ENCODE measurements at places on chromosomes 5 and 9.
A peak's percentile ranks its signal among the peaks of the same experiment; 100 is the strongest.

DNA sequence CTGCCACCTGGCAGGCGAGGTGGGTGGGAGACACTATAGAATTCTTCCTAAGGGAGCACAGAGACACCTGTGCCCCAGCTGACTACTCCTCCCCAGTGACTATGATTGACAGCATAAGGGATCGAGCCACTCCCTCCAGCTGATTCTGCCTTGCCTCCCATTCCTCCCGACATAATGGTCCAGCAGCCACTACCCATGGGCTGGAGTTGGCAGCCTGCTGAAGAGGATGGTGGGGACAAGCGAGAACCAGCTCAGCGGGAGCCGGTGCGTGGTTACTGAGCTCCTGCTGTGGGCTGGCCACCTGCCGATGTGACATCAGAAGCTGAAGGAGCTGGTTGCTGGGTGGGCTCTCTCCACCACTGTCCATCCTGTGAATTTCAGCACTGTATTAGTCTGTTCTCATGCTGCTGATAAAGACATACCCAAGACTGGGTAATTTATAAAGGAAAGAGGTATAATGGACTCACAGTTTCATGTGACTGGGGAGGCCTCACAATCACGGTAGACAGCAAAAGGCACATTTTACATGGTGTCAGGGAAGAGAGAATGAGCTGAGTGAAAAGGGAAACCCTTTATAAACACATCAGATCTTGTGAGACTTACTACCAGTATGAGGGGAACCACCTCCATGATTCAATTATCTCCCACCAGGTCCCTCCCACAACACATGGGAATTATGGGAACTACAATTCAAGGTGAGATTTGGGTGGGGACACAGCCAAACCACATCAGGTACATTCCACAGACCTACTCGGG, 12.1 kb upstream of the NCS1 start:
- no peak for DNase-seq

- no peak for DNase-seq
These were observed 324.3 kb upstream of the SEMA6A start for GRCh38 chr5:116898917-116899316.

GRCh38 chr5:5497152-5497788, 74.8 kb downstream of the ICE1 start:
- peak; percentile 48 for DNase-seq

DNA sequence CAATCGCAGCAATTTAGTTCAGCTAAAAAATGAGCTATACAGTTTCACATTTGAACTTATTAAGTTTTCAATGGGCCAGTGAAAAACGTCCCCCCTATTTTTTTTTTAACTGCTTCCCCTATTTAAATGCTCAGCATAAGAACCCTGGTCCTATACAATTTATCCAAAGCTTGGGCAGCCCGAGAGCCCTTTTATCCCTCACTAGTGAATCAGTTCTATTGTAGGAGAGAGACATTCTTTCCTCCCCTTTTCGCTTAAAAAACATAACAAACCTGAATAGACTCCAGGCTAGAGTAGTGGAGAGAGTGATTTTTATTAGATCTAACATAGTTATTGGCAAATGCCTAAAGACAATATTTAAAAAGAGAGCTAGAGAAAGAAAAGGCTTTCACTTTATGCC, 1.4 kb downstream of the LIX1 start:
- no peak for DNase-seq

DNA sequence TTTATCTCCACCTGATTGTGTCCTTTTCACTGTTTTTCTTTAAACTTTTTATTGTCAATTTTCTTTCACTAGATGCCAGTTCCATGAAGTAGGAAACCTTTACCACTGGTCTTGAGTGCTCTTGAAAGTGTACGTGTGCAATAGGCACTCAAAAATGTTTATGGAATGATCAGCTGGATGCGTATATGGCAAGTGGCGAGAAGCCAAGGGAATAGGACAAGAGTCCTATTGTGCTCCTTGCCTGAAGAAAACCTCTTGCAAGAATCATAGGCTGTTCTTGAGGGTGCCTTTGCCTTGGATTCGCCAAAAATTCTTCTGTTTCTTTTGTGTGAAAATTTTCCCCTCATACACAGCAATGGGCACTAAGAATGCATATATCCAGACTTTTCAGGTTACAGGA, 97.7 kb downstream of the GHR start:
- DNase-seq = no peak

DNA sequence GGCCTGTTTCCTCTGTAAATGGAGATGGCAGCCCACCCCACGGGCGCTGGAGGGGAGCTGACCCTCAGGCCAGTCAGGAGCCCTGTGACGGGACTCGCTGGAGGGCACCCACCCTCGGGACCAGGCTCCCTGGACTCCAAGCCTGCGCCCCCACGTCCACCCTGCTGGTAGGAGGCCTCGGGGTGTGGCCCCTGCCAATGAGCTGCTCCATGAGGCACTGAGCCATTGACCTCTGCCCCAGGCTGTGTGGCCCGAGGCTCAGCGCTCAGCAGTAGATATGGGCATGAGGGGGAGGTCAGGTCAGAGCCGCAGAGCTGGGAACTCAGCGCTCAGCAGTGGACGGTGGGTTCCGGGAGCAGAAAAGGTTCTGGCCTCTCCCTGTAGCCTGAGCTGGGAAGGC, 52.3 kb upstream of the EGFL7 start:
- no peak for DNase-seq

DNA sequence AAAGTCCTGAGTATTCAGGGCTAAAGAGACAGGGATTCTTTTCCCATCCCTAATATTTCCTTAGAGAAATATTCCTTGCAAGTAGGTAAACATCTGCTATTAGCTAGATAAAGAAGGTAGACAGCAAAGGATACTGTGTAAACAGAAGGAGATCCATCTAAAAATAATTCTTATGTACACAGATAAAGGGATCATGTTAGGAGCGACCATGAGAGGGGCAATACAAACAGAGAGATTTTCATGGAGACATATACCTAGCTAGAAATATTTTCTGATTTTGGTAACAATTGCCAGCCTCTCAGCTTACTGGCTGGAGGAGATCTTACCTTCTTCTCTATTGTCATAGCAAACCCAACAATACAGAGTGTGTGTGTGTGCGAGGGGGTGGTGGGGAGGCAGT, 184.6 kb upstream of the DMAC1 start:
- no peak for DNase-seq

DNA sequence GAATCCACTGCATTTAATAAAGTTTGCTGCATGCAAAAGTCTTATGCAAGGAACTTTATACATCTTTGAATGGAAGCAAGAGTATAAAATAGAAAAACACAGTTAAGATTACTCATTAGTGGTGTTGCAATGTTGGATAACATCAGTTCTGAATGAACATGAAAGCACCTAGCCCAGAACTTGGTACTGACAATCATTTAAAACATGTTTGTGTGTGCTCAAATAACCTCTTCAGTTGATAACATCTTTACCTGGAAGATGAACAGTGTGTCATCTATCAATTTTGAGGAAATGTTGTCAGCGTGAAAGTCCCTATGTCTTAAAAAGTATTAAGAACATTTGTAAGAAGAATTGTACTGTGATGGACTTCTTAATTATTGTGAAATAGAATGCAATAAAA, 370.4 kb upstream of the GRAMD2B start:
- no peak for DNase-seq

DNA sequence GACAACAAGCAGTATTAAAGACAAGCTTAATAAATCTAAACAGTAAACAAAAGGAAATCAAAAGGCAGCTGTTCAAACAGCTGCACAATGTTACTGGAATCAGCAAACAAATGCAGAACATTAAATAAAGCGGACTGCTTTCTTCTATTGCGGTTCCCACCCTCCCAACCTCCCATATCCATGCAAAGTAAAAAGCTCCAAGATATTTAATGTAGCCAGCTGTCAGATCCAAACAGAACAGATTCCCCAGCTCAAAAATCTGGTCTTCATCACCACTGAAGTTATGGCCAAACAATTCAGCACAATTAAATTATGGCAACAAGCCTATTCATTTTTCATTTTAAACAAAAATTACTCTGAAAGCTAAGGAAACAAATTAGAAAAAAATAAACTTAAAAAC, 75.9 kb downstream of the SLC38A9 start:
- peak; percentile 16 for DNase-seq

DNA sequence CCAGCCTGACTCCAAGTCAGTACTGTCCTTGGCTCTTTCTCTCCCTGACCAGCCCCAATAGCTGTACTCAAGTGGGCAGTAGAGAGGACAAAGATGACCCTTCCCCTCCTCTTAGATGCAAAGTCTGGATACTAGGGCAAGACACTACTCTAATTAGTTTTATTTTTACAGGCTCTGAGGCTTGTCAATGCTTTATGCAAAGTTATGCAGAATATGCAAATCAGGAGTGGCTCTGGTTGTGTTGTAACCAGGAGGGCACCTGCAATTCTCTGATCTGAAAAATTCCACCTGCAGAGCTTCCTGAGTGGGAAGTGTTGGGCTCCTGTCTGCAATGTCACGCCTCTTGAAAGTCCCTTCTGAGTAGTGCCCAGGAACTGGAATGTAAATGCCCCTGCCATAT, 201.5 kb downstream of the RGS3 start:
- no peak for DNase-seq

GRCh38 chr5:35436400-35437057, 181.1 kb upstream of the SPEF2 start:
- peak; percentile 7 for DNase-seq

DNA sequence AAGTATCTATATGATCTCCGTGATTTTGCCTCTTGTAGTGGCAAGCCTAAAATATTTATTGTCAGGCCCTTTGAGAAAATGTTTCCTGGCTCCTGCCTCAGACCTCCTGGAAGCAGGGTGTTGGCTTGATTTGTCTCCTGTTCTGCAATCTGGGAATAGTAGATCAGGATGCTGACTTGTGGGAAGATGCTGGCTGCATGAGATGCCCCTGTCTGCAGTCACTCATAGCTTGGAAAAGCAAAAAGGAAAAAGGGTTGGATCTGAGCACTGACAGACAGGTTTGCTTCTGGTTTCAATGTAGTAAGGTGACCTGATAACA, 16.7 kb downstream of the TJP2 start:
- no peak for DNase-seq

- DNase-seq = no peak
These were observed 49.4 kb downstream of the TGFBR1 start for GRCh38 chr9:99154356-99154755.

GRCh38 chr5:167918184-167918812, 373.1 kb upstream of the WWC1 start:
- no peak for DNase-seq

DNA sequence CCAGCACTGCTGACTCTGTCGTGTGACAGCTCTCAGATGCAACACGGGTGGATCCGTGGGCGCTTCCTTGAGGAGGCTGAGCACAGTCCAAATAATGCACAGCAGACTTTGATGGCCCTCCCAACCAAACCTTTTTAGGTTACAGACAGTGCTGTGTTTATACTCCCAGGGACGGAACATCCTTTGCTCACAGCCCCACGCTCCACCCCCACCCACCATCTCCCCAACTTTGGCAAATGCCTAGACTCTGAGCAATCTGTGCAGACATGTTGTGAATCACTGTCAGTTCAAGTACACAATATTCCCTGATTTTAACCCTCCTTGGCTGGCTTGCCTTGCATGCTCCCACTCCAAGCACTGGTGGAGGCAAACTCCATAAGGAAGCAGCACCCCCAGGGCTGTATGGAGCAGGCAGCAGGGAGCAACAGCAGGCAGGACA, 324.6 kb downstream of the MLLT3 start:
- DNase-seq = no peak

- DNase-seq = no peak
These were observed 82.7 kb upstream of the SPOCK1 start for GRCh38 chr5:137581776-137582175.

DNA sequence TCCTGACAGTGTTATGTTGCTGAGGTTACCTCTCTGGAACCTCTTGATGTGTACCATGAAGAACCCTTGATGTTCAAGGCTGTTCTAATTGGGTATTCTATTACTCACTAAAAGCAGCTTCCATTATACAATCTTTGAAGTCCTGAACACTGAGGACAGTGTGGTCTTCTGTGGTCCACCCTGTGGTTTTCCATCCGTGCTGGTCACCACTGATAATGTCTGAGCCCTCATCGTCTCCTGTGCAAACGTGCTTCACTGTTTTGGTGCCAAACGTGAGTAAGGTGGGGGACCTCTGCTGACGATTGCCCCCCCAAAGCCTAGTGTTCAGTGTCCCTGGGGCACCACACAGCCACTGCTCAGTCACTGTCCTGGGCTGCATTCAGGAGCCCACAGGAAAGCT, 259.7 kb upstream of the ANKRD55 start:
- DNase-seq = no peak

GRCh38 chr5:97422678-97423077, 239.6 kb upstream of the RIOK2 start:
- no peak for DNase-seq

DNA sequence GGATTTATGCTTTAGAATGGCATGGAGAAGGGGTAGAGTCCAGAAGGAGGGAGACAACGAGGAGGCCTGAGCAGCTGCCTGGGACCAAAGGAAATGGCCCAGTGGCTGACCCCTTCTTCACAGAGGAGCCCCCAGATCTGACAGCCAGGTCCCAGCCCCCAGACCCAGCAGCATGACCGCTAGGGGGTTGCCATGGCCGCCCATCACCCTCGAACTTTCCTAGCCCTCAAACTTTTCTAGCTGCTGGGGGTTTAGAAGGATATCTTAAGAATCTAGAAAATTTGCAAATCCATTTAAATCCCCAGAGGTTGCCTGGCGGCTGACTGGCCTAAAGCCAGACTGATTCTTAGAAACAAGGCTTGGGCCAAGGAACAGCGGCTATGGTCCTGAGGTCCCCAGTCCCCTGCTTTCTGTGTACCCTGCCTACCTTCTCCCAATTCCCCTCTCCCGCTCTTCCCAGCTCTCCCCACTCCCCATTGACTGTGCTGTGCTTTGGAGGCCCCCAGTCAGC, 972 bp downstream of the PDGFRB start:
- no peak for DNase-seq

DNA sequence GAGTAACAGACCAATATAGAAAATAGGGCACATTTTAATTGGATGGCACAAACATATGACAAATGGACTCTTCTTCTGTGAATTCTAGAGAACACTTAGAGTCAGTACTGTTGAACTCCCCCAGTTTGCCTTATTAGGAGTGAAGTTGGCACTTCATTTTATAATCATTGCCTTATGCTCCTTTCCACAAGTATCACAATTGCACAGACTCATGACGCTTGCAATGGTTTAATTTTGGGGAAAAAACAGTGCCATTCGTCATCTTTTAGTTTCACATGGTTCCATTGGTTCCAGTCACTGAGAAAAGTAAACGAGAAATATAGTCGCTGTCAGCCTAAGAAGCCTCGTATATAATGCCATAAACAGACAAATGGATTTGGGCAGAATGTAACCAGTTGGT, 71.2 kb downstream of the LURAP1L start:
- no peak for DNase-seq

DNA sequence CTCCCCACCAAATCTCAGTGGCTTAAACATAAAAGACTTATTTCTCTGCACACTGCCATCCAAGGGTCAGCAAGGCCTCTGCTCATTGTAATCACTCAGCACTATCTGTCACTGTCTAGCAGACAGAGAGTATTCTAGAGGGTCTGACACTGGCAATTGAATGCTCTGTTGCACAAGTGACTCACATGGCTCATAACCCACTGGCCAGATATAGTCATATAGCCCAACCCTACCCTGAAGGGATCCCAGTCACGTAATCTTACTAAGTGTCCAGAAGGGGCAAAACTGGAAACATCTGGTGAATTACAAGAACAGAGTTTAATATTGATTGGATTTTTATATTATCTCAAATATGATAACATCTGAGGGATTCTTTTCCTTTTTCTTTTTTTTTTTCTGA, 80.7 kb downstream of the TSSK1B start:
- DNase-seq = no peak

- DNase-seq = peak; percentile 69
These were observed 145.5 kb upstream of the MAP3K1 start for GRCh38 chr5:56669534-56670483.

- no peak for DNase-seq
These were observed 50.7 kb upstream of the RIC1 start for GRCh38 chr9:5578018-5578697.

Data from NCI-H1105 (cell line).